ENCODE measurements at places on chromosomes 4 and X.

GRCh38 chrX:124501586-124501985 is 155.2 kb downstream of the SH2D1A start:
- no peak for DNase-seq

DNA sequence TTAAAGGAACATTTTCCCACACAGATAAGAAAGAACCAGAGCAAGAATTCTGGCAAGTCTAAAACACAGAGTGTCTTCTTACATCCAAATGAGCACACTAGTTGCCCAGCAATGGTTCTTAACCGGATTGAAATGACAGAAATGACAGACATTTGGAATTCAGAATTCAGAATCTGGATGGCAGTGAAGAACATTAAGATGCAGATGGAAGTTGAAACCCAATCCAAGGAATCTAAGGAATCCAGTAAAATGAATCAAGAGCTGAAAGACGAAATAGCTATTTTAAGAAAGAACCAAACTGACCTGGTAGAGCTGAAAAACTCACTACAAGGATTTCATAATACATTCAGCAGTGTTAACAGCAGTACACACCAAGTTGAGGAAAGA is 21.5 kb downstream of the ANAPC10 start:
- no peak for DNase-seq

- DNase-seq, result no peak
These were observed 546.4 kb downstream of the RAPGEF2 start for GRCh38 chr4:159649237-159649636.

GRCh38 chrX:97639526-97639925 is 755.8 kb downstream of the RPA4 start:
- DNase-seq, result no peak

GRCh38 chr4:136136601-136137000 is 1395.7 kb downstream of the PCDH18 start:
- DNase-seq, result no peak

- no peak for DNase-seq
These were observed 22.0 kb downstream of the RAB39B start for GRCh38 chrX:155242300-155242699.

DNA sequence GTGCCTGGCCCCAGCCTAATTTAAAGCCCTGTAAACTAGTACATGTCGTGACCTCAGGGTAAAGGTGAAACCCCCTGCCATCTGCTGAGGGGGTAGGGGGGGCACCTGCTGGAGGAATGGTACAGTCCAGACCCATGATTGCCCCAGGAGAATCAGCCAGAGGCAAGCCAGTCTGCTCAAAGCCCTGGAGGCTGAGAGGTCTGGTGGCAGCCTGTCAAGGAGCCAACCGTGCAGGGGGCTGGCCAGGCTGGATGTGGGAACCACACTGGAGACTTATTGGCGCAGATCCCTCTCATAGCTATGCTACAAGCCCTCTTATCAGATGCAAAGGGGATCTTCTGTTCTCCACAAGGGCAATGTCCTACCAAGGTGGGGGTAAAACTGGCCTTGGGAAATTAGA is 31.4 kb upstream of the PJA1 start:
- DNase-seq, result no peak

GRCh38 chr4:88991746-88992145 is 65.2 kb downstream of the FAM13A start:
- DNase-seq, result no peak

All from LoVo (cell line).